HT-29 (cell line): ENCODE measurements at places on chromosomes 16 and 17.
A peak's percentile ranks its signal among the peaks of the same experiment; 100 is the strongest.

- no peak for DNase-seq
Observed at GRCh38 chr17:81354954-81355347, 40.3 kb upstream of the BAHCC1 start.

DNA sequence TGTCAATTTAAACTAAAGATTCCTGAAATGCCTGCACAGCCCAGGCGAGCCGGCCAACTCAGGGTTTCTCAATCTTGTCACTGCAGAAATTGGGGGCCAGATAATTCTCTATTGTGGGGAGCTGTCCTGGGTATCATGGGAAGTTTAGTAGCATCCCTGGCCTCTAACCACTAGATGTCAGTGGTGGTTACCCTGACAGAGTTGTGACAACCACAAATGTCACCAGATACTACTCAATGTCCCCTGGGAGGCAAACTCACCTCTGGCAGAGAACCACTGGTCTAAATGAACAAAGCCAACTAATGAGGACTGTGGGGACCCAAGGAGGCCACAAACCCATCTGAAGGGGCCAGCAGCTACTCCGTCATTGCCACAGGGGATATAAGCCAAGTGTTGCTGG, 90.9 kb downstream of the MYH11 start:
- peak; percentile 78 for DNase-seq

- DNase-seq: no peak
Observed at GRCh38 chr17:3167574-3167973, 29.7 kb upstream of the OR1A2 start.

DNA sequence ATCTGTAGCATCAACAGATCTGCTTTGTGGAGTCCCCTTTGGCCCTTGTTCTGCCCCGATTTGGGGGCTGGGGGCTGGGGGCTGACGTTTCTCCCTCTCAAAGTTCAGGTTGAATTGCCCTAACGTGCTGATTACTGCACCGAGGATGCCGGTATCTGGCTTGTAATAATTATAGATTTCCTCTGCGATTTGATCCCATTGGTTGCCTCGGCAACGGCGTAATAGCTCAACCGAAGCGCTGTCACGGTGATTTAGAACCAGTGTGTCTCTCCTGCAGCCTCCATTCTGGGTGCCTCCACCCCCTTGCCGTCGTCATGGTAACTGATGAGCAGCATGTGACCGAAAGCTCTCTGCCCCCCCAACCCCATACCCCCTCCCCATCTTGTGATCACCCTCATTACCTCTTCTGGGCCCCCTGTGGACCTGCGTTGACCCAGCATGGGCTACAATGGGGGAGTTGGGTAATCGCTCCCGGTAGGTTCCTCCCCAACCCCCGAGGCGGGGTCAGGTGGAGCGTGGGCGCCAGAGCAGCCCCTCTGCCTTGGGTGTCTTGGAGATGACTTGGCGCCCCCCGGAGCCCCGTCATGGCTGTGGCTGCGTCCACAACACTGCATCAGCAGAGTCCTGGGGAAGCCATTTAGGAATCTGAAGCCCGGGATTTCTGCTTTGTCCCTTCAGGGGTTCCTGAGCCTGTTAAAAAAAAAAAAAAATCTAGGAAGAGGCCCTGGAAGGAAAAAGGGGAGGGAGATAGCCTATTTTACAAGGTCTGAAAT, 38.4 kb downstream of the ABAT start:
- DNase-seq: no peak

DNA sequence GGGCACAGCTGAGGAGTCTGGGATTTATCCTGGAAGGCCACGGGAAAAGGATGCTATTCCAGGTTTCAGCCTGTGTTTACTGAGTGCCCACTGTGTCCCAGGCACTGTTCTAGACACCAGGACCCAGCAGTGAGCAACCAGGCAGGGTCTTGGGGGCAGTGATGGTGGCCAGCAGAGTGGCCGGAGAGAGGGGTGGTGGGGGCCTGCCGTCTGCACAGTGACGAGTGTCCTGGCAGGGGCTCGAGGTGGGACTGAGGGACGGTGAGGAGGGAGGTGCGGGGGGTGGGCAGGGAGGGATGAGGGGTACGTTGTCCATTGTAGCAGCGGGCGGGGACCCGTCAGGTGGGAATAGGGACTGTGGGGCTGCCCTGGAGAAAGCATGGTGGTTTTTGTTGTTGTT, 66.3 kb upstream of the CIBAR2 start:
- DNase-seq: no peak
